ENCODE measurements at places on chromosomes 3 and 15. TPM values are rescaled to one million over a fixed set of nuclear protein-coding genes. Genes with fewer than 3 reads are reported as not detected.
A peak's percentile ranks its signal among the peaks of the same experiment; 100 is the strongest.

DNA sequence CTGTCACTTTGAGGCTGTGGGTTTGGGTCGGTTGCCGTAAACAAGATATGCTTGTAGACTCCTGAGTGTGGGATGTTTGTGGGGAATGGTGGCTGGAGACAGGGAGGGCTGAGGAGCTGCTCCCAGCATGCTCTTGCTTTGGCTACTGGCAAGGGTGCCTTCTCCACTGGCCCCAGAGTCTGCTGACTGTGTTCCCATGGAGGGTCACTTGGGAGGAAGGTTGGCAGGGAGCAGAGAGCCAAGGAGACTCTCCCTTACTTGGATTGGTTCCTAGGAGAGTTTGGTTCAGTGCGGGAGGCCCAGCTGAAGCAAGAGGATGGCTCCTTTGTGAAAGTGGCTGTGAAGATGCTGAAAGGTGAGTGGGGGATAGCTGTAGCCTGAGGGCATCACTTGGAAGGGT, 11.8 kb downstream of the TYRO3 start:
- no peaks in the 10 kb centered on the region for H3K36me3 ChIP-seq
- H3K27ac ChIP-seq: no peak overlapping the region
- no peak for DNase-seq
- no peaks in the 10 kb centered on the region for H3K4me1 ChIP-seq

The LMOD3 gene
- not detected for total RNA-seq

The MUSTN1 gene
- total RNA-seq: 9.3 TPM

The AGBL1 gene
- total RNA-seq: not detected

GRCh38 chr3:34196914-34197313, 398.5 kb downstream of the PDCD6IP start:
- H3K4me3 ChIP-seq: no peak overlapping the region
- H3K4me1 ChIP-seq: no peaks in the 10 kb centered on the region
- no peak overlapping the region for H3K27ac ChIP-seq
- no peaks in the 10 kb centered on the region for H3K27me3 ChIP-seq

GRCh38 chr15:85554852-85555521, 174.6 kb downstream of the AKAP13 start:
- H3K4me1 ChIP-seq: no peaks in the 10 kb centered on the region
- H3K27ac ChIP-seq: peak overlapping the region; percentile 23
- no peaks in the 10 kb centered on the region for H3K36me3 ChIP-seq
- no peaks in the 10 kb centered on the region for H3K27me3 ChIP-seq

GRCh38 chr3:188007897-188008296, 146.1 kb upstream of the LPP start:
- H3K27me3 ChIP-seq: no peaks in the 10 kb centered on the region
- H3K27ac ChIP-seq: no peak overlapping the region
- H3K4me1 ChIP-seq: no peaks in the 10 kb centered on the region
- no peak for DNase-seq

DNA sequence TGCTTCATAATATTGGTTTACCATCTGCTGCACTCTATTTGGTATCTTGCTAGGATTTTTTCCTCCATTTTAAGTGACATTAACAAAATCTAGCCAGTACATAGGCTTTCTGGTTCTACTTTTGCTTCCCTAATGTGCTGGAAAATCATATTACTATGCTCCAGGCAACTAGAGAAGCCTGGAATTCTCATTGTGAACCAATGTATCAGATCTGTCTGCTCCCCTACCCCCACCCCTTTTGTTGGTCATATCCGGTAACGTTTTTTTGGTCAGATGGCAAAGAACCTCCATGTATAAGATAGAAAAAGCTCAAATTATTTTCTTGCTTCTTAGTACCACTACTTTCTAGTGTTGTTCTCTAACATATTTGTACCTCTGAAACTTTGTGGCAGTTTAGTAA, 17.1 kb downstream of the MAP2K5 start:
- no peak for DNase-seq
- H3K4me1 ChIP-seq: no peaks in the 10 kb centered on the region
- no peak overlapping the region for H3K27ac ChIP-seq
- no peaks in the 10 kb centered on the region for H3K36me3 ChIP-seq

The RTP3 gene
- not detected for total RNA-seq

The AMOTL2 gene
- total RNA-seq: 43.5 TPM

DNA sequence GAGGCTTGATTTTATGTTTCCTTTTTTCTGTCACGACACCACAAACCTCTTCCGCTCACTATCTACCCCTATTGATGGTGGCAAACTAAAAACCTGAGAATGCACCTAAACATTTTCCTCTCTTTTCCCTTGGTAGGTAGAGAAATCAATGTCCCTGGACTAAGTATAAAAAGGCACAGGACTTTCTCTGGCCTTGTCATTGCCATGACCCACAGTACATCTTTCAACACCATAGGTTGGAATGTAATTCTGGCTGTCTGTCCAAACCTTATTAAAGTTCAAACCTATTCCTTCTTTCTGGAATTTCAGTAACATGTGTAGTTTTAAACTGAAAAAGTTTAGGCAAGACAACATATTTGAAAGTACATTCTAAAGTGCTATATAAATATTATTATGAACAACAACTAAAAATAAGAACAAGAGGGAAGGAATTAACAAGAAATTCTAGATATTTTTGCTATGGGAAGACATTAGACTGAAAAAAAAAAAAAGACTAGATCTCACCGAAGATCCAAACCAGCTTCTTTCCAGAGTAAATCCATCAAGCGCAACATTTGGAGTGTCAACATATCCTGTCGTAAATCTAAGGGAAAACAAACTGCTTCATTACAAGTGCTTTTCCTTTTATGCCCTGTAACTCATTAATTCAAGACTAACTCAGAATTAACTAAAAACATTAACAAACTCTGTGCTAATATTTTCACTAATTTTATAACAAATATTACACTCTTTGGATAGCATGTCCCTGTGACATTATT, 73.1 kb downstream of the FAIM start:
- H3K36me3 ChIP-seq: no peaks in the 10 kb centered on the region
- no peaks in the 10 kb centered on the region for H3K4me1 ChIP-seq
- no peak overlapping the region for H3K4me3 ChIP-seq
- H3K27me3 ChIP-seq: no peaks in the 10 kb centered on the region

GRCh38 chr3:87848003-87848402, 210.8 kb downstream of the CGGBP1 start:
- no peaks in the 10 kb centered on the region for H3K4me1 ChIP-seq
- H3K36me3 ChIP-seq: no peaks in the 10 kb centered on the region
- no peak overlapping the region for H3K27ac ChIP-seq
- no peak for DNase-seq
- no peak overlapping the region for H3K4me3 ChIP-seq

DNA sequence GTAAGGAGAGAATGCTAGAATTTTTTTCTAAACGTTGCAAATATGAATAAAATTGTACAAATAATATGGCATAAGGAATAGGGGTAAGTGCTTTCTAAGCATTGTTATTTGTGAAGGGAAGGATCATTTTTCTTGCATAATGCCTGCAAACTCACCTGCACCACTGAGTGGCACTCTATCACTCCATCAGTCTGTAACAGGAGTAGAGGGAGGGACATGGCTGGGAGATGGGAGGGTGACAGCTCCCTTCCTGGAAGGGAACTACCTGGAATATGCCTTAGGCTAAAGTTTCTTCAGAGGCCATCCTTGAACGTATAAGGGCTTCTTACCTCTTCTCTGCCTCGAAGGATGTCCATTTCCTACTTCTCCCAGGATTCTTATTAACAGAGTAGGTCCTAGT, 3.0 kb downstream of the NAALADL2 start:
- DNase-seq: no peak
- no peaks in the 10 kb centered on the region for H3K27me3 ChIP-seq
- no peaks in the 10 kb centered on the region for H3K36me3 ChIP-seq
- peak overlapping the region; percentile 2 for H3K27ac ChIP-seq
- no peaks in the 10 kb centered on the region for H3K4me1 ChIP-seq
- H3K4me3 ChIP-seq: no peak overlapping the region

DNA sequence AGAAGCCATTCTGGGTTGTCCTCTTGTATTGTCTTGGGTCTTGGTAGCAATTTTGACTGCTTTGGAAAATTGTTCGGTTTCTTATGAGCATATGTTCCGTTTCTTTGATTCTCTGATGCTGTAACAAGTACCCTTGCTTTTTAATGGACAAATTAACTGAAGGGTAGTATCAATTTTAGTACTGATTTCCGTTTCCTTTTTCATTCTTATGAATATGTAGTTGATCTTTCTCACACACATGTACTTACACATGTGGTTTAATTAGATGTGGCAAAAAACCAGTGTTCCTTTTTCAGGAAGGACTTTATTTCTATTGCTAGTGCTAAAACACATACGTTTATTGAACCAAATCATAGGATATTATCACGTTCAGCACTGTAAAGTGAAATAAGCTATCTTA, 119.1 kb downstream of the TCF12 start:
- H3K36me3 ChIP-seq: no peaks in the 10 kb centered on the region
- DNase-seq: no peak
- H3K27me3 ChIP-seq: no peaks in the 10 kb centered on the region
- no peaks in the 10 kb centered on the region for H3K4me1 ChIP-seq
- H3K4me3 ChIP-seq: no peak overlapping the region

GRCh38 chr15:57198654-57199291, 177.5 kb upstream of the CGNL1 start:
- no peak overlapping the region for H3K4me3 ChIP-seq
- H3K4me1 ChIP-seq: peaks cover 12% of the 10 kb centered on the region
- DNase-seq: no peak
- no peaks in the 10 kb centered on the region for H3K27me3 ChIP-seq
- H3K36me3 ChIP-seq: no peaks in the 10 kb centered on the region

The NDN gene
- 56.7 TPM for total RNA-seq

DNA sequence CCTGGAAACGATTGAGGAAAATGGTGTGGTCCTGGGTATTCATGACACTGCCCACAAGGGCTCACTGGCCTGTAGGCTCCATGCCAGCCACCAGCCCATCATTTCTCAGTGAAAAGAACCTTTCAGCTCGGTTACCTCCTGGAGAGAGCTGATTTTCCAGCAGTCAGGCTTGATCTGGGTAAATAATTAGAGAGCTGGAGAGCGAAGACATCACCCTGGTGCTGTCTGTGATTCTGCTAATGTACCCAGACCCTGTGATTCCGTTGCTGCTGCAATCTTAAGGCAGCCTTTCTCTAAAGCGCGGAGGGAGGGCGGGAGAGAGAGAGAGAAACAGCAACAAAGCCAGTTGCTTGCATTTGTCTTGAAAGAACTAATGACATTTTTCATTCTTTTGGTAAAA, 221.9 kb upstream of the TOPAZ1 start:
- H3K27ac ChIP-seq: no peak overlapping the region
- H3K27me3 ChIP-seq: peaks cover 4% of the 10 kb centered on the region
- no peaks in the 10 kb centered on the region for H3K36me3 ChIP-seq
- peaks cover 8% of the 10 kb centered on the region for H3K4me1 ChIP-seq

The ZNF662 gene
- total RNA-seq: 18.6 TPM

The AHSG gene
- not detected for total RNA-seq

DNA sequence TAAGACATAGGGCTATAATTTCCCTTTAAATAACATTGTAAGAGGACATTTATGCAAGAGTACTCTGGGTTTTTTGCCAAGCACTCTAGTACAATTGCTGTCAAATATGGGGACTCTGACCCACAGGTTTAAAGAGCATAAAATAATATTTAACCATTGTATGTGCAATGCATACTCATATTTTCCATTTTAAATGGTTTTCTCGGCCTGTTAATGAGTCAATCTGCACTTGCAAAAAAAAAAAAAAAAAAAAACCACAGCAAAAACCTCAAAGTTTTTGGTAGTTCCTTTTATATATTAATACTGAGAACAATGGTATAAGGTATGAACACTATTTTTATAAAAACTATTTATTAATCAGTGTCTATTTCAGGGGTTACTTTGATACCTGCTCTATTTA, 304.0 kb upstream of the CBLB start:
- no peak overlapping the region for H3K4me3 ChIP-seq
- no peaks in the 10 kb centered on the region for H3K4me1 ChIP-seq
- H3K27ac ChIP-seq: no peak overlapping the region
- no peaks in the 10 kb centered on the region for H3K27me3 ChIP-seq

- H3K4me3 ChIP-seq: no peak overlapping the region
- H3K4me1 ChIP-seq: peaks cover 24% of the 10 kb centered on the region
- no peak for DNase-seq
- H3K27me3 ChIP-seq: no peaks in the 10 kb centered on the region
- no peak overlapping the region for H3K27ac ChIP-seq
These were observed 7.2 kb upstream of the RARB start for GRCh38 chr3:25420885-25421284.

GRCh38 chr15:65245096-65245856, 34.0 kb upstream of the CILP start:
- no peaks in the 10 kb centered on the region for H3K36me3 ChIP-seq
- H3K27ac ChIP-seq: peak overlapping the region; percentile 40
- H3K27me3 ChIP-seq: no peaks in the 10 kb centered on the region
- DNase-seq: peak; percentile 93

GRCh38 chr3:182609575-182610156, 183.6 kb upstream of the ATP11B start:
- H3K4me3 ChIP-seq: no peak overlapping the region
- H3K27me3 ChIP-seq: no peaks in the 10 kb centered on the region
- no peak overlapping the region for H3K27ac ChIP-seq
- no peaks in the 10 kb centered on the region for H3K36me3 ChIP-seq
- no peaks in the 10 kb centered on the region for H3K4me1 ChIP-seq

The GABRB3 gene
- 2.2 TPM for total RNA-seq

- H3K27ac ChIP-seq: no peak overlapping the region
- H3K4me3 ChIP-seq: no peak overlapping the region
- H3K27me3 ChIP-seq: no peaks in the 10 kb centered on the region
- no peak for DNase-seq
These were observed 16.6 kb upstream of the NIT2 start for GRCh38 chr3:100317912-100318311.

DNA sequence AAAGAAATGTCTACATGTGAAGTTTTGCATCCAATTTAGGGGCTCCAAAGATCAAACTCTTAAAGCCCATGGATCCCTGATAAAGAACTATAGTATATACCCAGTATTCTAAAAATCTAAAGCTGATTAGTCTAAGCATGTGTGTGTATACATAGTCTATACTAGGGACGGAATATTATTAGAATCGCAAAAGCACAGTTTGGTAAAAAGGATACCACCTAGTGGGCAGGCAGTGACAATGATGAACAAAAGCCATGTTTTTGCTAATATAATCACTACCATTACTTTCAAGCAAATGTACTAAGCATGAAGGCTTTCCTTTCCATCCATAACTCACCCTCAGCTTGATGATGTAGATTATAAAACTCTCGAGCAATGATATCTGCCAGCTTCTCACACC, 16.5 kb downstream of the POLQ start:
- no peaks in the 10 kb centered on the region for H3K4me1 ChIP-seq
- H3K27ac ChIP-seq: no peak overlapping the region
- no peak overlapping the region for H3K4me3 ChIP-seq

- peaks cover 78% of the 10 kb centered on the region for H3K4me1 ChIP-seq
- no peaks in the 10 kb centered on the region for H3K36me3 ChIP-seq
- no peak overlapping the region for H3K4me3 ChIP-seq
- DNase-seq: no peak
- H3K27me3 ChIP-seq: no peaks in the 10 kb centered on the region
- peak overlapping the region; percentile 90 for H3K27ac ChIP-seq
These were observed 127.3 kb upstream of the PRICKLE2 start for GRCh38 chr3:64352639-64352992.

DNA sequence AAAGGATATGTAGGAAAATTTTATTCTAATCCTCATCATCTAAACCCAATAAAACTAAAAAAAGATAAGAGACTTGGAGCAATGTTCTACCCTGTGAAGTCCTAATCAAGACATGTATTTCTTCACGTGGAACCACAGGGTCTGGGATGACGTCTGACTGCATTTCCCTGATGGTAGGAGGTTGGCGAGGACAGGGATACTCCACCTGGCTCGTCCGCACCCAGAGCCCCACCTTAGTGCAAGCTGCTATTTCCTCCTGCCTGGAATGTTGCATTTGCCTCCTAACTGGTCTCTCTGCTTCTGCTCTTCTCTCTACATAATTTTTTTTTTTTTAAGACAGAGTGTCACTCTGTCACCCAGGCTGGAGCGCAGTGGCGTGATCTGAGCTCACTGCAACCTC, 57.7 kb upstream of the RASGRP1 start:
- H3K27ac ChIP-seq: no peak overlapping the region
- no peaks in the 10 kb centered on the region for H3K36me3 ChIP-seq
- H3K4me3 ChIP-seq: no peak overlapping the region
- DNase-seq: no peak

Measured in sigmoid colon (tissue), 7 donors.